ENCODE measurements at places on chromosomes 6 and 20.
A peak's percentile ranks its signal among the peaks of the same experiment; 100 is the strongest.

DNA sequence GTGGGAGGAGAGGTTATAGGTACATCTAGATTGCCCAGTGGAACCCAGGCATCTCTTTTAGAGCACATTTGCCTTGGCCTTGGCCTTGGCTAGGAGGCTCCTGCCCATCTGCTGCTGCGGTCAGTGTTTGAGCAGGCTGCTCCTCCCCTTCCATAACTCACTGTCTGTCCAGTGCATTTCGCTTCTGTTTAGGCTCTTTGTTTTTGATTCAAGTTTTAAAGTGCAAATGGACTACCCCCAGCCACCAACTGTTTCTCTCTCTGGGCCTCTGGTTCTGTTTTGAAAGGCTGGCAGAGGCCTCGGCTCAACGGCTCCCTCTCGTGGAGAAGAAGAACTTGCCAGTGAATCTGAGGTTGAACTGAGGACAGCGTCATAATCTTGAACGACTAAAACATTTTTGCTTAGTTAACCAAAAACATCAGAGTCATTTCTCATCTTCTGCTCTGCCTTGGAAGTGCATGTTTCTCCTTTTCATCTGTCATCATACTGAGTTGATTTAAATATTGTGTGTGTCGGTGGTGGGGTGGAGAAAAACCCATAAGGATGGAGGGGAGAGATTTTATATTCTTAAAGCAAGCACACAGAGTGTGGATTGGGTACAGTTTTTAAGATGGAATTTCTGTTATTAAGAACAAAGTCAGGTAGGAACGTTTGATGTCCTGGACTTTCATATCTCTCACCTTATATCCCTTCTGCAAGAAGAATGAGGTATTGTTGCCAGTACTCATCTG is 171.4 kb downstream of the DTNBP1 start:
- DNase-seq = peak; percentile 62

- no peak for DNase-seq
Observed at GRCh38 chr6:14444295-14444972, 326.9 kb downstream of the CD83 start.

DNA sequence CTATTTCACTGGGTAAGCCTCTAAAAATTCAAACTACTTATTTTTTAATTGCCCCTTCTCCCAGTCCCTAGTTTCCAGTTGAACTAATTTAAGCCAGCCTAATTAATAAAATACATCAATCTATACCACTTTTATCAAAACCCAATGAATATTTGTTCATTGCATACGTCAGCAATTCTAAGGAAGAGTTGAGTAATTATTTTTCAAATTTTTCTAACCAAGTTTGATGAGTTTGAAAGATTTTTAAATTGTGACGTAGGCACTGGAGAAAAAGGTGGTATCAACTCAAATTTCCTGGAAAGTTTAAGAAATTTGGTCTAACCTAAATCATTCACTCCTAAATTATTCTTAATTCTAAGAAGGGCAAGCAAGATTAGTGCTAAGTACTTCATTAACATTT is 35.7 kb downstream of the COL21A1 start:
- no peak for DNase-seq

GRCh38 chr20:46807998-46808397 is 86.6 kb upstream of the EYA2 start:
- DNase-seq = no peak

- peak; percentile 79 for DNase-seq
Observed at GRCh38 chr6:111663692-111664564, 58.2 kb upstream of the TRAF3IP2 start.

GRCh38 chr6:57205550-57206328 is 16.4 kb downstream of the RAB23 start:
- no peak for DNase-seq

DNA sequence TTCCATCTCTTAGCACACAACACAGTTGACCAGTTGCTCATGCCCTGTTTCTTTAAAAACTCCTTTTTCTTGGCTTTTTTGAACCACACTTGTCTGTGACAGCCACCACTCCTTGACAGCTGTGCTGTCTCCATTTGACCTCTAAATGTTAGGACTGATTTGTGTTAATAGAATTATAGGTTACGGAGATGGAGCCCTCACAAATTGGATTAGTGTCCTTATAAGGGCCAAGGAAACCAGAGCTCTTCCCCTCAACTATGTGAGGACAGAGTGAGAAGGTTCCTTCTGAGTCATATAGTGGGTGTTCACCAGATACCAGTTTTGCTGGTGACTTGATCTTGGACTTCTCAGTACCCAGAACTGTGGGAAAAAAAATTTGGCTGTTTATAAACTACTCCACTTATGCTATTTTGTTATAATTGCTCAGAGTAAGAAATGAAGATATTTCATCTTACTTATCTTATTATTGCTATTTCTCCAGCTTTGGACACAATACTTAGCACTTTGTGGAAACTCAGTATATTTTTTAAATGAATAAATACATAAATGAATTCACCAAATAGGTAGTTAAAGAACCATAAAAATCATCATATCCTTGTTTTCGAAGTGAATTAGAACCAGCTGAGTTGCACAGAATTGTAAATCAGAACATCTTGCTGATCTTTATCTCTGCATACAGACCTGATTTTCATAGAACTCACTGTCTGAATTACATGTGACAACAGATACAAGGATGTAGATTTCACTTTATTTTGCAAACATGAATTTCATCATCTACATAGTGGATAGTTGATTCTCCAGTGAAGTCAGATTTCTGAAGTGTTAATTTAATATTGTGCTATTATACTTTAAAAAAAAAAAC is 598.5 kb upstream of the IRAK1BP1 start:
- DNase-seq = no peak

DNA sequence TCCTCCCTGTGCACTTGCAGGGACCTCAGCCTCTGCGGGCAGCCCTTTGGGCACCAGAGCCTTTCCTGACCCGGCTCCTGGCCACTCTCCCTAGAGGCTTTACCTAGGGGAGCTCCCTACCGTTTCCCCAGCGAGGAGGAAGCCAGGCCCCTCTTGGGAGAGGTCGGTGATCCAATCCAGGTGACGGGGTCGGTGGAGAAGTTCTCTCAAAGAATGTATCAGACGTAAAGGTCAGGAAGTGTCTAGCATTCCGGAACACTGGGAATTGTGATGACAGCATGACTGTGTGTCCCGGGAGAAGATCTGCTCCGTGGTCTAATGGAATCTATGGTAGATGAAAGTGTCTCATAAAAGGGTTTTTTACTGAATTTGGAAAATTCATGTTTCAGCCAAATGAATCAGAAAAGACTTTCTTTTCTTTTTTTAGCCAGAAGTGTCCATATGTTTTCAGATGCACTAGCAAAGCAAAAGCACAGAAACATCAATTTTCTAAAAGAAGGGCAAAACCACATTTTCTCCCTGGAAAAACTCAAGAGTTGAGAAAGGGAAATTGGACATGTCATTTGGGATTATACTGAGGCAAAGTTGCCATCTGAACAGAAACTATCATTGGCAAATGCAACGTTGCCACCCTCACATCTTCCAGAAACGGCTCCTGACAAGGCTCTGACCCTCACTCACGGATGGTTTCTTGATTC is 289.4 kb downstream of the THBS2 start:
- DNase-seq = no peak

GRCh38 chr20:5214826-5215225 is 88.0 kb downstream of the CDS2 start:
- DNase-seq = no peak

- no peak for DNase-seq
Observed at GRCh38 chr6:119467488-119468081, 118.0 kb upstream of the MAN1A1 start.

- no peak for DNase-seq
Observed at GRCh38 chr6:161029195-161029809, 37.7 kb downstream of the MAP3K4 start.
